Stimulated activated CD4-positive, alpha-beta T cell treated with anti-CD3 and anti-CD28 coated beads, Interleukin-12 subunit alpha, Interleukin-12 subunit beta, amount 100 ng/mL, for 4 hours (primary cell): ENCODE measurements at places on chromosomes 3 and 15.

DNA sequence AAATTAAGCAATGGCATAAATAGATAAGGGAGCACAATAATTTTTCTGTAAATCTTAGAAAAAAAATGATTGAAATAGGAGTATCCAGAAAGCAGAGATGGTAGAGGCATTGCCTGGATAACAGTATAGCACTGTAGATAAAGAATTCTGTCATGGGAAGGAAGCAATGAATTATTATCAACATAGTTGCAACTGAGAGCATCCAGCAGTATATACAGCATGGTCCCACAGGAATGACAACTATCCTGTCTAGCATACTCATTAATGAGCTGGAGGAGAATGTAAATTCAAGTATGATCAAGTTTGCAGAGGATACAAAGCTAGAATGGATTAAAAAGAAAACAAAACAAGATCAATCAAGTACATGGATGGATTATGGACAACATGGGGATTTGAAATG is 90.8 kb downstream of the DPH6 start:
- DNase-seq: no peak

DNA sequence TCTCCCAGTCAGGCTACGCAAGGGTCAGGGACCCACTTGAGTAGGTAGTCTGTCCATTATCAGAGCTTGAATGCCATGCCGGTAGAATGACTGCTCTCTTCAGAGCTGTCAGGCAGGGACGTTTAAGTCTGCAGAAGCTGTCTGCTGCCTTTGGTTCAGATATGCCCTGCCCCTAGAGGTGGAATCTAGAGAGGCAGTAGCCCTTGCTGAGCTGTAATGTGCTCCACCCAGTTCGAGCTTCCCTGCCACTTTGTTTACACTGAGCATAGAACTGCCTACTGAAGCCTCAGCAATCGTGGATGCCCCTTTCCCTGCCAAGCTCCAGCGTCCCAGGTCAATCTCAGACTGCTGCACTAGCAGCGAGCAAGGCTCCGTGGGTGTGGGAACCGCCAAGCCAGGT is 57.5 kb upstream of the SETMAR start:
- DNase-seq: no peak

GRCh38 chr3:188526057-188526456 is 372.1 kb downstream of the LPP start:
- DNase-seq: no peak

GRCh38 chr15:33451385-33451784 is 140.6 kb downstream of the RYR3 start:
- no peak for DNase-seq

DNA sequence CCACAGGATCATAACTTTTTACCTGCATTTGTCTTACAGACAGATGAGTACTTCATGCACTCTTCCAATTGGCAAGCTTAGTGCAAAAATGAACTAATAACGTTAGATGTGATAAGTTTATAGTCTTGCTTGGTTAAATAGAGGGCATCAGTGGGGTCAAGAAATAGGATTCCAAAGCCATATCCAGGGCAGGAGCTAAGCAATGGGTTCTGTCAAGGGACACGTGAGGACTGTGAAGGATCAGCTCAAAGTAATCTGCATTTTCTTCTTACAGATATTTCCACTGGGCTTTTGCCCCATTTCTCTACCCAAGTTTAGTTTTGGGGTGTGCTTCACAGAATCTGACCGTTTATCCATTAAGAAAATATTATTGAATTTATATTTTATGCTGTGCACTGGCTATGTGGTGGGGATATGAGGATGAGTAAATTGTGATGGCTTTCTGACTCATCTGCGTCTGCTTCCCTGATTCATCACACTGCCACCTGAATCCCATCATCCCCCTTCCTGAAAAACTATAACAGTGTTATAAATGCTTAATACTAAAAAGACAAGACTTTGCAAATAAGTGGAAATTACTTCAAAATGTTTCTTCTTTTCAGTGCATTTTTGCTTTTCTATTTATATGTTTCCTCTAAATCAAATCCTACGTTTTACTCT is 17.5 kb downstream of the PPP2R3A start:
- DNase-seq: no peak

DNA sequence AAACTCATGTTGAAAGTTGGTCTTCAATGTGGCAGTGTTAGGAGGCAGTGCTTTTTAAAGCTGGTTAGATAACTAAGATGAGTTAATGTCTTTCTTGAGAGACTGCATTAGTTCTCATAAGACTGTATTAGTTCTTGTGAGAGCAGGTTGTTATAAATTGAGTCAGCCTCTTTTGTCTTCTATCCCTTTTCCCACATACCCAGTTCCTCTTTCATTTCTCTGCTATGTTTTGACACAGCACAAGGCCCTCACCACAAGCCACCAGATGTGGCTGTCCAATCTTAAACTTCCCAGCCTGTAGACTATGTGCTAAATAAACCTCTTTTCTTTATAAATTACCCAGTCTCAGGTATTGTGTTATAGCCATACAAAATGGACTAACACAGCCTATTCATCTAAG is 94.6 kb upstream of the SNTN start:
- DNase-seq: no peak

GRCh38 chr3:112649478-112649735 is 8.5 kb upstream of the CCDC80 start:
- no peak for DNase-seq

GRCh38 chr15:53359038-53359437 is 400.4 kb downstream of the WDR72 start:
- DNase-seq: no peak

GRCh38 chr3:128051459-128051836 is 789 bp upstream of the SEC61A1 start:
- DNase-seq: no peak

DNA sequence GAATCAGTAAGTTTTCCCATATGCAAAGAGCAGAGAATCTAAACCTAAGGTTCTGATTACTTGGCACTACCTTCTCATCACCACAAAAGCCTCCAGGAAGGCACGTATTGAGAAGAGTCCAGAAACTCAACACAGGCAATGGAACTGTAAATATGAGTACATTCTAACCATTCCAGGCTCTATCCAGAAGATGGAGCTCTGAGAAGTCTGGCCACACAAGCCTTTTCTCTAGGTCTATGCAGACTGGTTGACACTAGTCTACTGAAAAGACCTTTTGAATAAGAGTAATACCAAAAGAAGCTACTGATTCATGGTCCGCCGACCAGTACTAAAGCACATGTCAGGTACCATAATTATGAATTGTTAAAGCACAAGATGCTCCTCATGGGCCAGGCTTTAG is 12.2 kb upstream of the NCKIPSD start:
- no peak for DNase-seq

DNA sequence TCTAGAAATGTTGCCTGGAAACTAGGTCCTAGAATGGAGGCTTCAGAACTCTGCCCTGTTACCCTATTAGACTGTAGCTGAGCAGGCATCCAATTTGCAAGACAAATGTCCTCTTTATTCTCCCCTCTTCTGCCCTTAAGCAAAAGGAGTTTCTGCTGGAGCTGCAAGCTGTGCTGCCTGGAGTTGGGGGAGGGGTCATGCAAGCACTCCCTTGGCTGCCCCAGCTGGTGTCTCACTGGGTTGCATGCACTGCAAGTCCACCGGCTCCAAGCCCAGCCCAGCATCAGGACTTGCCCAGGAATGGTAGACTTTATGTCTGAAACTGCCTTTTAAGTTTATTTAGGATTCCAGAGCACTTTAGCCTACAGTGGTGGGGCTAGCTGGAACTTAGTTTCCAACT is 15.7 kb upstream of the RBP2 start:
- DNase-seq: no peak

DNA sequence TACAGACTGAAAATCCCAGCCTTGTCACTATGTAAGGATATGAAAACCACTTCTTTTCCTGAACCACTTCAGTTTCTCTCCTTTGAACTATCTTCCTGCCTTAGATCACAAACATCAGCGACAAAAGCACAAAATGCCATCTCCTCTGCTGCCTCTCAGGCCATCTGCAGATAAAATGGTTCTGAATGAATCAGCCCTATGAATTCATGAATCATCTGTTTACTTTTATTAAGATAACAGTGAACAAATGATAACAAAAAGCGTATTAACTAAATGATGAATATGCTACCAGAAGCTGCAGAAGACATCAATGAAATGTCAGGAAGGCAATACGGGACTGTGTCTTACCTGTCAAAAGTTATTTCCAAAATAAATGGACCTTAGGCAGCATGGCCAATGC is 928.1 kb downstream of the ROBO1 start:
- no peak for DNase-seq

DNA sequence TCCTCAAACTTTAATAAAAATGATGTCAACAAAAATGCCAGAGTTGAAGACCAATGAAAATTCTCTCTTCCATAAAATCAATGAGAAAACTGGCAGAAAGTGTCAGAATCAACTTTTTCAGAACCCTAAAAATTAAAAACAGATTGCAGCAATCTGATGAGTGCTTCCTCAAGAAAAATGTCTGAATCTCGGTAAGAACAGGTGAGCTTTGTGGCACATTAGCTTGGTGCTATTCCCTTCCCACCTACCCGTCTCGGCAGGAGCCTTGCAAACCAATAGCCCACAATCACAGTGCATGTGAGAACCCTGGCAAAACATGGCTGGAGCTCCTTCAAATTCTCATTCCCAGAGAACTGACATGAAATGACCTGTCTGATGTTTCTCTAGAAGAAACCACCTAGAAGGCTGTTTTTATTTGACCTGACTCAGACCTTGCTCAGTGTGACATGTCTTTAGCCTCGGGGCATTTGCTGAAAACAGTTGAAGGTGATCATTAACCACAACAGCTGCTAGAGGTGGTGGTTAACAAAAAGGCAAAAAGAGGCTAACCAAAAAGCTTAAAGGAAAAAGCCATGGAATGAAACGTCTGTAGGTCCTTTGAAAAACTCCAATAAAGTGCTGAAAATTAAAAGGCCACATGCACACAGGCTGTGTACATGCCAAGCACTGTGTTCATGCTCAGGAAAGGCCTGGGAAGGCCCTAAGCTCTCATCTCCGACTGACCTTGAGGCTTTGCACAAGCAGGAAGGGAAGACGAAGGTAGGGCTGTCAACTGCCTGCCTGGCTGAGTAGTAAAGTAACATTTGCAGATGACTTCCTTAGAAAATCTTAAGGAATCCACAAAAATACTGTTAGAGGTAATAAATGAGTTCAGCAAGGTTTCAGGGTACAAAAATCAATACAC is 253.0 kb upstream of the NSMCE3 start:
- no peak for DNase-seq

- DNase-seq: no peak
These were observed 42.0 kb downstream of the SST start for GRCh38 chr3:187628169-187628568.

DNA sequence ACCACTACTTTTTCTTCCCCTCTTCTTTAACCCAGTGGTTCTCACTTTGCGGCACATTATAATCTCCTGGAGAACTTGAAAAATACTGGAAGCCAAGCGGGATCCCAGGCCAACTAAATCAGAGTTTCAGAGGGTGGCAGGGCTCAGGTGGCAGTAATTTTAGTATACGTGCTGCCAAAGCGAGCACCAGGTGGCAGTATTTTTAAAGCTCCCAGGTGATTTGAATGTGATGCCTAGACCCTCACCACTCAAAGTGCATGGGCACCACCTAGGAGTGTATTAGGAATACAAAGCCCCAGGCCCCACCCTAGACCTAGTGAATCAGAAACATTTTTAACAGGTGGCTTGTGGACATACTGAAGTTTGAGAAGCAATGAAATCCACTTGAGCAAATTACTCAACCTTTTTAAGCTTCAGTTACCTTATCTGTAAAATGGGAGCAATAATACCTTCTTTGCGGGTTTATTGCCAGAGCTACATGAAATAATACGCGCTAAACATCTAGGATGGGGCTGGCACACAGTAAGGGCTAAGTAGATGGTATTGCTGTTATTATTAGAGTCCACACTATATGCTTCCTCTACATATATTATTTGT is 8.3 kb downstream of the B3GALNT1 start:
- DNase-seq: no peak

DNA sequence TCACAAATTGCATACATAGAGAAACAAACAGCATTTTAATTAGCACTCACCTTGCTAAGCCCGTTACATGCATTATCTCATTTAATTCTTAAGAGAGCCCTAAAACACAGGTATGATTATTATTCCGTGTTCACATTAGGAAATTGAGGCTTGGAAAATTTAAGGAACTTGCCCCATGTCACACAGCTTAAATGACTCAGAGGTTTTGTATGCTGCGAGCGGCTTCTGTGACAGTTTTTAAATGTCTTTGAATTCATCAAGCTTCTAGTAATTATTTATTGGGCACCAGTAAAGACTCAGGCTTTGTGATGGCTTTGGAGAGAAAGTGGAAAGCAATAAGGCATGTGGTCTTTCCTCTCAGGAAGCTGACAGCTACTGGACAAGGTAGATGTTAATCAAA is 166.7 kb upstream of the THBS1 start:
- no peak for DNase-seq

- DNase-seq: no peak
These were observed 380.0 kb downstream of the PDCD6IP start for GRCh38 chr3:34178415-34178814.

GRCh38 chr3:72953325-72953956 is 43.2 kb upstream of the PPP4R2 start:
- no peak for DNase-seq

DNA sequence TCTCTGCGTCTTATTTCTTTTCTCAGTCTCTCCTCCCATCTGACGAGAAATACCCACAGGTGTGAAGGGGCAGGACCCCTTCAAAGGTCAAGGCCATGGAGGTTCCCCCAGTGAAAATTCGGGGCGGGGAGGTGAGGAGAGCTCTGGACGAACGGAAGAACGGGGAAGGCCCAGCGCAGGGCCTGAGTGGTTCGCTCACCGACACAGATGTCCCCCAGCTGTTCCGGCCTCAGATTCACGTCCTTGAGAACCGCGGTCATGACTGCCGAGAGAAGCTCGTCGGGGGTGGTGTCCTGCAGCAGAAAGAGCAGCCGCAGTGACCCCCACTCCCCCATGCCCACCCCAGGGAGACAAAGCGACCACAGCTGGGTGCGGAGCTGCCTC is 542 bp downstream of the ACAA1 start:
- DNase-seq: no peak

GRCh38 chr15:63487076-63487757 is 17.2 kb upstream of the USP3 start:
- peak; percentile 86 for DNase-seq

DNA sequence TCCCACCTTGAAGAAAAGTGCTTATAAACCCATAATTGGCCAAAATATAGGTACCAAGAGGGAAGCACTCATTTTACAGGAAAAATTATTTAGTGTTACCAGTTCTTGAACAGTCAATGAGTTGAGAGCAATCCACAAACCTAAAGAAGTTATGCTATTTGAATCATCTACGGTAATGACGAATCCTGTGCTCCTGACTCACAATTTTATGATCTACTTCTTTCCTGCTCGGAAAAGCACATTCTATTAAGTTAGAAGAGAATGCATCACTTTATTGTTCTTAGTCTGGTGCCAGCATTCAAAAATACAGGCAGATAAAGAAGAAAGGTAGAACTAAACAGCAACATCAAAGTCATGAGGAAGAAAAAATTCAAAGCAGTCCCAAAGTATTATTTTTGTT is 33.2 kb downstream of the CHRM5 start:
- DNase-seq: no peak

GRCh38 chr15:61743345-61743909 is 316.8 kb downstream of the VPS13C start:
- no peak for DNase-seq

- no peak for DNase-seq
These were observed 189.3 kb upstream of the ROBO1 start for GRCh38 chr3:79957066-79957465.
